ENCODE measurements at places on chromosomes 7 and 10.

GRCh38 chr7:136006208-136006607, 29.0 kb upstream of the MTPN start:
- DNase-seq, result no peak

DNA sequence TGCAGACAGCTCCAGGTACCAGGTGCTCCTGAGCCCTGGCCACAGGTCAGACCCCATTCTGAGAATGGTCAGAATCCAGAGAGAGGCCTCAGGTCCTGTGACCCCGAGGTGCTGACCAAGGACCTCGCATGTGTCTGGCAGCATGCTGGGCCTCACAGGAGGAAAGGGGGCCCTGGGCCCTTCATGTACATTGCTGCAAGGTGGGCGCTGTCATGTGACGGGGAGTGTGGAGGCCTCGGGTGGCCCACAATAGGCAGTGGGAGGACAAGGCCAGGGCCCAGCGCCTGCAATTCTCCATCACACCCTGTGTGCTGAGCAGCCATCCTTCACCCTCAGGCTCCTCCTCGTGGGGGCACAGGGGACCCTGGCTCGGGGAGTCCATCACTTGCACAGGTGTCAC, 15.5 kb upstream of the RET start:
- DNase-seq, result no peak

GRCh38 chr7:99624484-99624883, 7.7 kb downstream of the ZSCAN25 start:
- no peak for DNase-seq

- no peak for DNase-seq
Observed at GRCh38 chr7:37915438-37915837, 1.2 kb downstream of the SFRP4 start.

DNA sequence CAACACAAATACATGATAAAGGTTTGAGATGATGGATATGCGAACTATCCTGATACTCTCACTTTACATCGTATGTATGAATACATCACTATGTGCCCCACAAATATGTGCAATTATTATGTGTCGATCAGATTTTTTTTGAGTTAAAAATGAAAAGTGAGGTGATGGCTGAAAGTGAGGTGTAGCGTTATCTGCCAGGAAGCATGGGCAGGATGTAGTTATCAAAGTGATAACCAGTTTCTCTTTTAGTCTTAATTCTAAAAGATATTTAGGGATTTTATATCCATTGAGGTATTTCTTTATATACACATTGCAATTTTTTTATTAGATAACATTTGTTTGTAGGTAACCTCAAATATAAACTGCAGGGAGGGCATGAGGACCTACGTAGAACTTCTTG, 15.6 kb upstream of the KLF6 start:
- DNase-seq, result no peak

All from GM06990 (cell line).